Kidney glomerular epithelial cell (primary cell): ENCODE measurements at places on chromosomes 4 and X.

- DNase-seq, result no peak
Observed at GRCh38 chr4:176680668-176681180, 112.0 kb downstream of the VEGFC start.

GRCh38 chr4:55547466-55547770 lies 709 bp upstream of the CLOCK start:
- peak; percentile 44 for DNase-seq

- no peak for DNase-seq
Observed at GRCh38 chr4:30619679-30620078, 100.5 kb upstream of the PCDH7 start.

GRCh38 chr4:47641755-47642154 lies 156.7 kb downstream of the ATP10D start:
- DNase-seq, result no peak

DNA sequence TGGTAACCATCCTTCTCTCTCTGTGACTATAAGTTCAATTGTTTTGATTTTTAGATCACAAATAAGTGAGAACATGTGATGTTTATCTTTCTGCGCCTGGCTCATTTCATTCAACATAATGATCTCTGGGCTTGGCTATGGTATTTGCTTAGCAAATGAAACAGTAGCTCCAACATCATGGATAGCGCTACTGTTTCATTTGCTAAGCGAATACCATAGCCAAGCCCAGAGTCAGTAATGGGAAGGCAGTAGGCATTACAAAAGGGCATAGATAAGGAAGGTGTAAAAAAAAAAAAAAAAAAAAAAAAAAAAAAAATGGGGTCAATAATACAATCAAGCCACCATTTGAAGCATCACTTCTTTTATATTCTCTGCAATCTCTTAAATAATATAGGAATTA lies 469.0 kb upstream of the ATOH1 start:
- no peak for DNase-seq

GRCh38 chr4:76194325-76194724 lies 19.3 kb downstream of the SCARB2 start:
- DNase-seq, result peak; percentile 95

DNA sequence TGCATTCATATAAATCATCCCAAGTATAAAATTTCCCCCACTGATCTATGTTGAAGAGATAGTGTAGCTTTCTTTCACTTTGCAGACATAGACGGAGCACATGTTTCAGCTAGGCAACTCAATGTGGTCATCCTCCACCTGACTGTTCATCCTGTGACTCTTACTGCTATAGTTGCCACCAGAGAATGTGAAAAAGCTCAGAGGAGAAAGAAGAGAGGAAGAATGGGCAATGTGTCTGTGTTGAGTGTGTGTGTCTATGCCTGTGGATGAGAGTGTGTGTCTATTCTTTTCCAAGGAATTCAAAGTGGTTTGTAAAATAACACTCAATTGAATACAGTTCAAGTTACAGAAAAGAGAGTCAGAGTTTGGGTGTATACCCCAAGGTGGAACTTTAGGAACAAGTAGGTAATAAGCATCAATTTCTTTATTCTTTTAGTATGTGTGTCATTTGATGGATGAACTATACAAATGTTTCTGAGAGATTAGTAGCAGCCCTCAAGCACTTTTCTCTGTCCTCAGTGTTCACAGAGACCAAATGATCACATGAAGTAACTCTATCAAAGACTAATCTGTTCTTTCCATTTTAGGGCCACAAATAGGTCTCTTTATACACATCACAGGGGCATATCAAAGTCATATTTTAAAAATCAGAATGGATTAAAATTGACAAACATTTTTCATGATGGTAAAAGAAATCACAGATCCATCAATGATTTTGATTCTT lies 2.3 kb downstream of the SNCA start:
- no peak for DNase-seq

GRCh38 chrX:101619364-101619763 lies 1.6 kb upstream of the ARMCX6 start:
- DNase-seq, result no peak

DNA sequence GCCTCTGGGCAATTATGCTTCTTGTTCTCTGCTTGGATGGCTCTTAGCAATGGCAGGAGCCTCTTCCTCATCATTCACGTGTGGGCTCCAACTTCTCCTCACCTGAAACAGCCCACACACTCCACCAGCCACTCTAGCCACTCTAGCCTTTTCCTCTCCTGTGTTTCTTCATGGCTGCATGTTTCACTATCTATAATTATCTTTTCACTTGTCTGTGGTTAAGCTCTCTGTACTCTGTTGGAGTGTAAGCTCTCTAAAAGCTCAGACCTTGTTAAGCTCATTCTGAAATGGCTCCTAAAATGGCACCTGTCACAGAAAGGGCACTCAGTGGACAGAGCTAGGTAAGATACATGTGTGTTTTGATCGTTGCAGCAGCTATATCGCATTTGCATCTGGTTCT lies 80.0 kb downstream of the SH3KBP1 start:
- DNase-seq, result no peak

GRCh38 chr4:4386736-4387392 lies at the start of gene NSG1:
Gene NSG1 (plus strand): TSS chr4:4387102. CDS start chr4:4387630, 528 bp downstream.
- no peak for DNase-seq

GRCh38 chr4:184282251-184282713 lies 64.6 kb upstream of the ENPP6 start:
- DNase-seq, result no peak

GRCh38 chrX:125150231-125150630 lies 169.4 kb upstream of the TEX13C start:
- no peak for DNase-seq

DNA sequence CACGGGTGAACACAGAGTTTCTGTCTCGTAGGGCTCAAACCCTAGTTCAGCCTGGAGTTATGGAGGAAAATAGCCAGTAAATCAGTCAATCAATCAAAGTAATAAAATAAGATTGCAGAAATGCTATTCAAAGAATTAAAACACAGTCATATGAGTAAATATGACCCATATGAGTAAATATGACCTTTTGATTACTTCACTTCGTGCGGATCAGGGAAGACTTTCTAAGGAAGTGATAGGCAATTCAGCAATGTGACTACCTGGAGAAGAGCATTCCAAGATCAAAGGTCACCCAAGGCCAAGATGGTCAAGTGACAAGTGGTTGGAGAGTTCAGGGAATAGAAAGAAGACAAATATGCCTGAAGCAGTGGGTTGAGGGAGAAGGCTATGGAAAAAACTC lies 722.6 kb downstream of the ADGRL3 start:
- DNase-seq, result no peak

- DNase-seq, result no peak
Observed at GRCh38 chrX:418927-419729, 32.4 kb upstream of the PPP2R3B start.

DNA sequence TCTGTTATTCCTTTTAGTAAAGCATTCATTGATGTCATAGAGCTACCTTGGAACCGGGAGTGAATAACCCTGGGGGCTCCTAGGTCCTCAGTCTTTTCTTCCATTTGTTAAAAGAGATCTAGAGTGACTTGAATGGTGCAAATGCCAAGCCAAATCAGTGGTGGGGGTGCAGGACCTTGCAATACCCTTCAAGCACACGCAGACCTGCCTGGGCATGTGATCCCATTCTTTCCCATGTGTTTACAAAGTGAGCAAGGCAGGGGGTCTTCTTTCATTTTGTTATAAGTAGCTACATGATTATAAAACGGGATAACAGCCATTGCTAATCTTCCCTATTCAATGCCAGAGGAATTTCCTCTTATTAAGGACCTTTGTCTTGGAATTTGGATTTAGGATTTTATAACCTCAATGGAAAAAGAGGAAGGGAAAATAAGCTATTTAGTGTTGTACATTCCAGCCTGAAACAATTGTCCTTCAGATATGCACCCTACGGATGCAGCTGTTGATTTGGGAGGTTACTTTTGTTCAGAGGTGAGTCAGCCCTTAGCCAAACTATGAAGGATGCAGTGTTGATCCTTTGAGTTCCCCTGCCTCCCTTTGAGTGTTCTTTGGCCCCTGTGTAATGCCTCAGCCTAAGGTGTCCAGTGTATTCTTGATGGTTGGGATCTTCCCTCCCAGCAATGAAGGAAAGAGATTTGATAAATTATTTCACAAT lies 623.8 kb upstream of the HTR2C start:
- DNase-seq, result no peak

GRCh38 chrX:10158279-10159144 lies 1.7 kb downstream of the CLCN4 start:
- no peak for DNase-seq

GRCh38 chr4:158020176-158020575 lies 152.6 kb downstream of the GASK1B start:
- DNase-seq, result peak; percentile 84

- no peak for DNase-seq
Observed at GRCh38 chrX:101676571-101676970, 16.9 kb upstream of the ARMCX2 start.

DNA sequence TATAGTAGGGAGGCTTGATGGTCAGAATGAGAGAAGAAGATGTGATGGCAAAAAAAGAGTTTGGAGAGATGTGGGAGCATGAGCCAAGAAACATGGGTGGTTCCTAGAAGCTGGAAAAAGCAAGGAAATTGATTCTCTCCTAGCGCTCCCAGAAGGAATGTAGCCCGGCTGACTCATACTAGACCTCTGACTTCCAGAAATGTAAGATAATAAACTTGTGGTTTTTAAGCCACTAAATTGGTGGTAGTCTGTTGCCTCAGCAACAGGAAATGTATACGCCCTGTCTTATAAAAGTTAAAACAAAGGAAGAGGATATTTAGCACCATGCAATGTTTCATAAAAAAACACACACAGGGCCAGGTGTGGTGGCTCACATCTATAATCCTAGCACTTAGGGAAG lies 182.7 kb upstream of the PCDH7 start:
- peak; percentile 25 for DNase-seq

DNA sequence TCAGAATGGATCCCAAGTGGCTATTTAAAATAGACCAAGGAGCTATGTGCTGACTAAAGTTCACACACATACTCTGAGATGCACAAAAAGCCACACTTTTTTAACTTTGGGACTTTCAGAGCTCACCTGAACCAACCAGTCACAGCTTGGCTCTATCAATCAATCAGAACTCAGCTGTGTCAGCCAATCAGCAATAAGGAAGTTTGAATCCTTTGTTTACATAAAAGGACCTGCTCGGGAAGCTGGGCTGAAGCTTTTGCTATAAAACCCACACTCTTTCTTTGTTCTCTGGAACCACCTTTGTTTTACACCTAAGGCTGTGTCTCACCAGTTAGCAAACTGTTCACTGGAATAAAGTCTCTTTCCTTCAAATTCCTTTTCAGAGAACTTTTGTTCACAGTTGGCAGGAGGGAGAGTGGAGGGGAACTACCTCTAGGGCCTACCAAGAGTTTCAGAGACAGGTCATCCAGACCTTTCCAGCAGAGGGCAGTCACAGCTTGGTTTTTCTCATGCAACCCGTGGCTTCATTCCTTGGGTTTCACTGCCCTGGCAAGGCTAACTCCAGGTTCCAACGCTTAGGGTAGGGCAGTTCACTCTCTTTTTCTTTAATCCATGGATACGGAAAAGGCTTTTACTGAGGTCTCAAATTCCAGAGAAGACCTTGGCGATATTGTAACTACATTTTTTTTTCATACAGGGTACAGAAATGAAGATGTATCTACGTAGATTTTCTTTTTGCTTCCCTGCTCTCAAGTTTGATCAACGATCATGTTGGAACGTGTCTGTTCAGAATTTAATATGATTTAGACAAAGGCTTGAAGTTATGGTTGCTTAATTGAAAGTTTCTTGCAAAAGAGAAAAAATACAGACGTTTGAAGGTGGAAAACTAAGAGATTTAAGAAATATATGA lies 80.7 kb downstream of the GPRIN3 start:
- DNase-seq, result peak; percentile 44

GRCh38 chr4:24743927-24744326 lies 51.4 kb upstream of the SOD3 start:
- DNase-seq, result no peak

GRCh38 chr4:40613456-40613855 lies 16.2 kb downstream of the RBM47 start:
- peak; percentile 14 for DNase-seq

DNA sequence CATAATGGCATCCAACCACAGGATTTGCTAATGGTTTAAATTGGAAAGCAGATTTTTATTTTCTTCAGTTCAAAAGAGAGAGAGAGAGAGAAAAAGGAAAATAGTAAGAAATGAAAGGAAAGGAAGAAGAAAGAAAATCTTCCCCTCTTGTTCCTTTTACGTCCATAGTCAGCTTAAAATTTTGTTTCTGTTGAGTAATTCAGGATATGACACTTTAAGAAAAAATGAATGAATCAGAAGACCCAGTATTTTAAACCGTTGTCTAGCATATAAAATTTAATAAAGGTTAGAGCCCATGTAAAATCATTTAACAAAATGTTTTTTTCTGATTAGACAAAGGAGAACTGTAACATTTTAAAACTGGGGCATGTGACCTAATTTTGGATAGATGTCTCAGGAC lies 391.8 kb upstream of the EPHA5 start:
- DNase-seq, result no peak

- DNase-seq, result no peak
Observed at GRCh38 chr4:17232566-17233253, 279.2 kb downstream of the QDPR start.

DNA sequence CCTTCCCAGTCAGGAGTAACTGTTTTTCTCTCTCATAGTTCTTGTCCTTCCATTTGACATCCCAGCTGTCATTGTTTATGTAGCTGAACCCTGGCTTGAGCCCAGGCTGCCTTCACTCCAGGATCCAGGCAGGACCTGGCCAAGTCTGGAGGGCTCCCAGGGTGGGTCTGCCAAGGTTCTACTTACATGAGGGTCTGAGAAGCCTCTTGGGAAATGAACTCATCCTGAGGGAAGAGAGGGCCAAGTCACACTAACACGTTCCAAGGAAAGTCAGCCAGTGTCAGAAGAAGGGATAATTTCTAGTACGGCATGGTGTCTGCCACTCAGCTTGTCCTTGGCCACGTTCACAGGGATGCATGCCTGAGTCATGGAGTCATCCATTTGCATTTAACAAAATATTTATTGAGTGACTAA lies 54.8 kb upstream of the SRD5A3 start:
- no peak for DNase-seq

DNA sequence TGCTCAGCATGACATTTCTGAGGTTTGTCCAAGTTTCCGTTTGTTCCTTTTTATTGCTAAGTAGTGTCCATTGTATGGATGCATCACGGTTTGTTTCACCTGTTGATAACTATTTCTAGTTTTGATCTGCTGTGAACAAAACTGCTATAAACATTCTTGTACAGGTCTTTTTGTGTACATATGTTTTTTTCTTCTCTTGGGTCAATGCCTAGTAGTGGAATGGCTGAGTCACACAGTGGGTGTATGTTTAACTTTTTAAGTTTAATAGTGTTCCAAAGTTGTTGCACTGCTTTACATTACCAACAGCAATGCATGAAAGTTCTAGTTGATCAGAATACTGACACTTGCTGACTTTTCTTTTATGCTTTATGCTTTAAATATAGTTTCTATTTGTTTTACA lies 76.7 kb downstream of the MAOB start:
- DNase-seq, result no peak

- DNase-seq, result peak; percentile 74
Observed at GRCh38 chr4:14719053-14719452, 283.2 kb upstream of the CPEB2 start.

DNA sequence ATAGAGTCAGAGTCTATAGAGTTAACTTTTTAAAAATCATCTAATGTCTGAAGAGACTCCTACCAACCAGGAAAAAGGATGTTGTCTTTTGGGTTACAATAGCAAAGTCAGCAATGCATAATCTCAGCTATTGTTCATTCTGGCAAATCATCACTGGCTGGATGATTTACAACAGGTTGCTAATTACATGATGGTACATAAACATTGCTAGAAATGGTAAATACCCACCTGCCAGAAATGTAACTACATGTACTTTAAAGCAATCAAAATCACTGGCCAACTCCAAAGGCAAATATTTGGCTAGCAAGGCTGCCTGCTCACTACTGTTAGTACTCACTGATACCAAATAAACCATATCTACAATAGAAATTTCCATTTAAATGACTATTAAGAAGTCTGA lies 91.1 kb downstream of the PPP3CA start:
- DNase-seq, result no peak
